ENCODE measurements at places on chromosomes 2 and 18.

GRCh38 chr18:58533766-58534165, 95.1 kb downstream of the ALPK2 start:
- no peak for DNase-seq

DNA sequence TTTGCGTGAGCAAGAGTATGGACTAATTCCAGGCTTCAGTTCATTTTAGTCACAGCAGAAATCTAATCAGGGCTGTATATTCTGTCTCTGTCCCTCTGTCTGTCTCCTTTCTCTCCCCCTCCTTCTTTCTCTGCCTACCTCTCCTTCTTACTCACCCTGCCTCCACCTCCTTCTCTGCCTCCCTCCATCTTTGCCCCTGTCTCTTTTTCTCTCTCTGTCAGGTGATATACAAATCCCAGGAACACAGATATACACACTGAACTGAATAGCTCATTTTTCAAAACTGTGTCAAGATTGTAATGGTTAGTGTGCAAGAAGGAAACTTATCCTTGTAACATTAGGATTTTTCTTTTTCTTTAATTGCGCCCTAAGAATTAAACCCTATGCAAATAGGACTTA, 32.5 kb downstream of the SLC8A1 start:
- DNase-seq: no peak

GRCh38 chr2:237731663-237732062, 66.9 kb upstream of the RBM44 start:
- peak; percentile 65 for DNase-seq

DNA sequence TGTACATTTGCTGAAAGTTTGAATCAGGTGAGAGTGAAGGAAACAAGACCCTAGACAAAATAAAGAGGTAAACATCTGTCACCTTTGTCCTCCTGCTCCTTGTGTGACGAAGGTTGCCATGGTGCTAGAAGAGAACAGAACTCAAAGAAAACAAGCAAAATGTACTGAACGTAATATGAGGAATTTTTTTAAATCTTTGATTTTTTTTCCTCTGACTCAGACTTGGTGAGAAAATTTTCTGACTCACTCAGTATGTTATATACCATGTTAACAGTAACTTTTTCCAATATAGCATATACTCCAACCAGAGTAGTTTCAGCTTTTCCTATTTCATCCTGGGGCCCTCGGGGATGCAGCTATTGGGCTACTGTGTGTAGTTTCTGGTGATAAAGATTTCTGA, 2114.6 kb upstream of the PIK3C3 start:
- DNase-seq: no peak

DNA sequence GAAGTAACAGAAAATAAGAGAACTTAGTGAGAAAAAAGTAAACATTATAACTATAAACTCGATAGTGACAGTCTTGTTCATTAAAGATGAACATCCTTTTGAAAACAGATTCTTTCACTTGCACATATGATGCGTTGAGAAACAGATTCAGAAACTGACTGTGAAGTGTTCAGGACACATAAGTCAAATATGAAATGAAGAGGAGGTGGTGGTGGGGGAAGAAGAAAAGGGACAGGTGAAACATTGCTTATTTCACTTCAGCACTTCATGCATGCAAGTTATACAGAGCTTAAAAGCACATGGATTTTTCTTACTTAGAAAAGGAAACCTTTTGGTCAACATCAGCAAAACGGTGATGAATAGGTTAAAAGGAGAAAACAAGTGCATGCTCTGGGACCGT, 42.5 kb downstream of the STAT4 start:
- no peak for DNase-seq

DNA sequence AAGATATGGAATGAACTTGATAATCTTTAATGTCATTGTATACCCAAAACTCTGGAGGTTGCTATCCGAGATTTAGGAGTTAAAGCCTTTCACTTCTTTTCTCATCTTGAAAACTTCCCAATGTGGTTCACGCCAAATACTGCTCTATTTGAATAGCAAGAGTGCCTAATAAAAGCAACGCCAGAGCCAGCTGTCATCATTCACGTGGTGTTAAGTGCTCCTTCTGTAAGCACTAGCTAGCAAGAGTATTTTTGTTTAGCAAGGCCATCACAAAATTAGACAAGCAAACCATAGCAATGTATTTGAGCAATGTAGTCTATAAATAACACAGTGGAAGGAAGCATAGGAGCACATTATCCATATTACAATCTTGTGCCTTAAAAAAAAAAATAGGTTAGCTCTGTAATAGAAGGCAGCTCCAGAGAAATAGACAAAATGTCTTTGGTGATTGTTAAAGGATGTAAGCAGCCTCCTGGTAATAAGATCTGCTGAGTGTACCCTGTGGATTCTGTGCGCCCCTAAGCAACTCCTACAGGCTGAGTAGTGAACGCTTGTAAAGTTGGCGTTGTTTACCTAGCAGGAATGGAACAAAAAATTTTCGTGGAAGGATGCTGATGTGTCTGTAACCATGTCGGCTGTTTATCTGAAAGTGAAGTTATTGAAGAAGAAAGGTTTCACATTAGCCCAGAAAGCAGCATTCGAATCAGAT, 518.0 kb downstream of the CNTNAP5 start:
- DNase-seq: peak; percentile 5
